ENCODE measurements at places on chromosomes 2 and 18.

- peak; percentile 16 for DNase-seq
These were observed 13.9 kb upstream of the MBOAT2 start for GRCh38 chr2:9017411-9017810.

GRCh38 chr18:3631887-3632286, 181.9 kb downstream of the TGIF1 start:
- DNase-seq = no peak

GRCh38 chr2:66364495-66365333, 70.2 kb upstream of the MEIS1 start:
- peak; percentile 95 for DNase-seq

GRCh38 chr2:30978044-30978443, 160.2 kb downstream of the GALNT14 start:
- DNase-seq = no peak

- no peak for DNase-seq
These were observed 25.4 kb upstream of the CDH7 start for GRCh38 chr18:65725251-65726050.

Measured in fibroblast of villous mesenchyme (primary cell).